ENCODE measurements at places on chromosomes 11 and 22.

- no peak for DNase-seq
Measured at GRCh38 chr22:42272431-42272999, 2.1 kb upstream of the TCF20 start.

GRCh38 chr11:68911731-68912130 is 8.0 kb downstream of the IGHMBP2 start:
- DNase-seq = no peak

GRCh38 chr22:36197514-36198146 is 4.0 kb downstream of the APOL4 start:
- no peak for DNase-seq

- DNase-seq = no peak
Measured at GRCh38 chr22:48739348-48740085, 1088.2 kb downstream of the BRD1 start.

- no peak for DNase-seq
Measured at GRCh38 chr11:24589064-24589463, 92.2 kb downstream of the LUZP2 start.

- no peak for DNase-seq
Measured at GRCh38 chr22:46547883-46548244, 10.4 kb upstream of the CELSR1 start.

DNA sequence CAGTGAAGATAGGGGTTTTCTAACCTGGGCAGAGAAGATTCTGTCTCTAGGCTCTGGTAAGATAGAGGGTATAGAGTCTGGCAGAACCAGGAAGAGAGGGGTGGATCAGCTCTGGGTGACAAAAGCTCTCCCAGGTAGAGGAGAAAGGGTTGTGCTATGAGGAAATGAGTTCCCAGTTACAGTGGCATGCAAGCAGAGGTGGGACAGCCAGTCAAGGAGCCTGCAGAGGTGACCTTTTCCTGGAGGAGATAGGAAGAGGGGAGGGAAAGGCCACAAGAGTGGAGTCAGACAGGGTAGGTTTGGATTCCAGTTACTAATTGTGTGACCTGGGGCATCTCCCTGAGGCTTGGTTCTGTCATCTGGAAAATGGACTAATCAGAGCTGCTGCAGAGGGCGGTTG is 3.4 kb upstream of the CAPN5 start:
- no peak for DNase-seq

GRCh38 chr11:13889552-13890249 is 72.8 kb upstream of the SPON1 start:
- DNase-seq = no peak

DNA sequence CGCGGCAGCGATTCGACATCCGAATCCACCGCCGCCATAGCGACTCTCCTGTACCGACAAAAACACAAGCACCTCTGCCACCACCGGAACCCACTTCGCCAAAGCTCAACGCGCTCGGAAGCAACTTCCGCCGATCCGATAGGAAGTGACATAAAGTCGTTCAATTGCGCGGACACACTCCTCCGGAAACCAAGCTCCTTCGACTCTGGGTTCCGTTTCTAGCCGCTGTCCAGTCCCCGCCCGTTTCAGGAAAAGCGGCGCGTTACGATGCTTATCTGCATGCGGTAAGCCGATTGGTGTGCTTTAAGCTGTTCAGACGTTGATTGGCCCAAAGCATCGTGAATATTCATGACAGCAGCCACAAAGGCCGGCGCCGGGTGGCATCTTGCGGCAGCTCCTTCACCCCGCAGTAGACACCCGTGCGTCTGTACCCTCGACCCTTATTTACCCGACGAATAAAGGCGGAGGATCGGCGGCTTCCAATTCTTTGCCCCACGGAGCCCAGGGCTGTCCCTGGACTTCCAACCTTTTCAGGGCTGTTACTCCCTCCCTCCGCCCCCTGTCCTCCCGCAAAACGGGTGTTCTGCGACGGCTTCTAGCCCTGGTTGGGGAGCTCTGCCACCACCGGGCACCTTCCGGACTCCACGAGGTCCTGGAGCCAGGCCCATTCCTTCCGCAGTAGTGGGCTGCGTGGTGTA is at the start of gene TUT1:
TSS of gene TUT1 (minus strand) at position 76 of the 698 bp plus-strand sequence. CDS start at position 38, 38 bp downstream.
- peak; percentile 84 for DNase-seq

- no peak for DNase-seq
Measured at GRCh38 chr11:12189543-12190235, 79.3 kb downstream of the MICAL2 start.

- DNase-seq = no peak
Measured at GRCh38 chr22:39703928-39704639, 133.5 kb downstream of the CACNA1I start.

GRCh38 chr11:83424376-83425136 is 138.4 kb upstream of the CCDC90B start:
- no peak for DNase-seq

DNA sequence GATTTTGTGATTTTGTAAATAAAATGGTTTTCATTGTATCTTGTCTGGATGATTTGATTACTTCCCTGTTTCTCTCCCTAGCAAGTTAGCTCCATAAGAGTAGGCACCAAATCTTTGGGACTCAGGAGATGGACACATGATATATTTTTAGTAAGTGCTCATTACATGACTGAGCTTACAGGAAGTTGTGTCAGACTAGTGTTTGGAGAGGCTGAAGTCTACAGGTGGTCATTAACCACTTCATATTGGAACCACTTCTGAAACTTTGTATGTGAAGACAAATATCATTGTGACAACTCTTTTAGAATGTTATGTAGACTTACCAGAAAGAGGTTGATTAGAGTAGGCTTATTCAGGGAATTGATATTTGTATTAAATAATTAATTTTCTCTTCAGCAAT is 19.1 kb downstream of the ARHGAP42 start:
- DNase-seq = no peak

- DNase-seq = no peak
Measured at GRCh38 chr22:33242078-33242477, 183.9 kb upstream of the SYN3 start.

GRCh38 chr11:70568035-70568813 is 169.9 kb downstream of the CTTN start:
- no peak for DNase-seq

- DNase-seq = no peak
Measured at GRCh38 chr22:33111491-33111890, 53.3 kb upstream of the SYN3 start.

DNA sequence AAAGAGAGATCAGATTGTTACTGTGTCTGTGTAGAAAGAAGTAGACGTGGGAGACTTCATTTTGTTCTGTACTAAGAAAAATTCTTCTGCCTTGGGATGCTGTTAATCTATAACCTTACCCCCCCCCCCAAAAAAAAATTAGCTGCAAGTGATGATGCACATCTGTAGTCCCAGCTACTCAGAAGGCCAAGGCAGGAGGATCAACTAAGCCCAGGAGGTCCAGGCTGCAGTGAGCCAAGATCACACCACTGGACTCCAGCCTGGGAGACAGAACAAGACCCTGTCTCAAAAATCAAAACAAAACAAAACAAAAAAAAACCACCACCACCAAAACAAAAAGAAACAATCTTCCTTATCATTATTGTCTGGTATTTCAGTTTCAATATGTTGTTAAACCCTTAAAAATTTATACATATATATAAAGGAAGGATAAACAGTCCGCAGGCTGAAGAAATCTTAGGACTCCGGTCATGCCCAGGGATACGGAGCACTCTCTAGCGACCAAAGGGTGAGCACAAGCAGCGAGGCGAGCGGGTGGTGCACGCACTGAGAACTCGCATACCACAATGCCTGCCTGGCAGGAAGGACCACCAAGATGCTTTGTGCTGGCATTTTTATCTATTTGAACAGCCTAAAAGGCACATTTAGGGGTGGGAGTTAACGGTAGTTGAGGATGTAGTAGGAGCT is 6.4 kb downstream of the POLDIP3 start:
- DNase-seq = no peak

GRCh38 chr22:32478994-32479393 is 4.4 kb downstream of the FBXO7 start:
- DNase-seq = no peak

- DNase-seq = no peak
Measured at GRCh38 chr11:56808326-56808725, 59.8 kb upstream of the OR9G4 start.

- no peak for DNase-seq
Measured at GRCh38 chr11:106493751-106494150, 416.3 kb downstream of the AASDHPPT start.

GRCh38 chr22:36617694-36618522 is 85.6 kb downstream of the CACNG2 start:
- DNase-seq = no peak

DNA sequence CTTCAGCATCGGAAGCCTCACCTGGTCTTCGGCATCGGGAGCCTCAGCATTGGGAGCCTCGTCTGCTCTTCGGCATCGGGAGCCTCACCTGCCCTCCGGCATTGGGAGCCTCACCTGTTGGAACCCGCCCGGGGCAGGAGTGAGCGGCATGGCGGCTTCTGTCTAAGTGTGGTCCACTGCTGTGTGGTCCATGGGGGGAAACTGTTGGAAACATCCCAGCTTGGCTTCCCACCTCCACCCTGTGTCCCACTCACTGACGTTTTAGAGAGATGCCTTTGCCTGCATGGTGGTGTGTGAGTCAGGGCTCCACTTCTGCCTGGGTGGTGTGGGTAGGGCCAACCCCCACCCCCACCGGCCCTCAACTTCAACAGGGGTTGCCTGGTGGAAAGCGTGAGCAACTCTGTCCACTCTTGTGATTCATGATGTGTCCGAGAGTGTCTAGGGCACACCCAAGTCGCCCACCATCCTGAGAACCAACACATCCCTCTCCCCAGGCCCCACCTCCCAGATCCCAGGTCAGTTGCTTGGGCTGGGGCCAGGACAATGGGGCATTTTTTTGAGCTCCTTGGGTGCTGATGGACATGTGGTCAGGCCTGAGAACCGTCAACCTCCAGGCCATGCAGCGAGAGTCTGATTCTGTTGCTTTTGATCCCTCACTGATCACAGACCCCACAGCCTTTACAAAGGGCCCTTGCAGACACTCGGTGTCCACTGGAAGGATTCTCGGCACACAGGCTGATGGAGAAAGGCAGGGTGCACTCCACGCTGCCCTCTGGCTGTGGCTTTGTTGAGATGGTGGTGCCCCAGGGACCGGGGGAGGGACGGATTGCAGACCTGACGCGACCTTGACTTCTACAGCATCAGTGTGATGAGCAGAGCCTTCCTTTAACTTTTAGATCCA is 406.7 kb downstream of the TBC1D22A start:
- DNase-seq = no peak

DNA sequence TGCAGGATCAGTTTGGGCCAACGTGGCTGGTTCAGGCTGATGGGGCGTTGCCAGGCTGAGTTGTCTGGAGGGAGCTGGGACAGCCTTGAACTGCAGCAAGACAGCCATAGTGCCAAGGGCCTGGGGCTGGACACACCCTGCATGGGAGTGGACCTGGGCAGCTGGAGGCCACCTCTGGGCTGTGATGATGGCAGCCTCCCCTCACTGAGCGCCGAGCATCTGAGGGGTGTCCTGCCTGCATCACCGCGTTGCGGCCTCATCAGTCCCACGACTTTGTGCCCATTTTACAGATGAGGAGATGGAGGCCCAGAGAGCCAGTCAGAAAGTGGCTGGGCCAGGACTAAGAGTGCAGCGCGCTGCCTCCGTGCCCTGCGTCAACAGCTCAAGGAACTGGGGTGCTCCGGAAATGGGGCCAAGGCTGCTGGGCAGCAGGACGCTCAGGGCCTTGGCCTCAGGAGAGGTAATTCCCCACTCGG is 590 bp upstream of the TSPO start:
- DNase-seq = no peak

- DNase-seq = no peak
Measured at GRCh38 chr11:118074785-118075184, 2.1 kb upstream of the TMPRSS4 start.

DNA sequence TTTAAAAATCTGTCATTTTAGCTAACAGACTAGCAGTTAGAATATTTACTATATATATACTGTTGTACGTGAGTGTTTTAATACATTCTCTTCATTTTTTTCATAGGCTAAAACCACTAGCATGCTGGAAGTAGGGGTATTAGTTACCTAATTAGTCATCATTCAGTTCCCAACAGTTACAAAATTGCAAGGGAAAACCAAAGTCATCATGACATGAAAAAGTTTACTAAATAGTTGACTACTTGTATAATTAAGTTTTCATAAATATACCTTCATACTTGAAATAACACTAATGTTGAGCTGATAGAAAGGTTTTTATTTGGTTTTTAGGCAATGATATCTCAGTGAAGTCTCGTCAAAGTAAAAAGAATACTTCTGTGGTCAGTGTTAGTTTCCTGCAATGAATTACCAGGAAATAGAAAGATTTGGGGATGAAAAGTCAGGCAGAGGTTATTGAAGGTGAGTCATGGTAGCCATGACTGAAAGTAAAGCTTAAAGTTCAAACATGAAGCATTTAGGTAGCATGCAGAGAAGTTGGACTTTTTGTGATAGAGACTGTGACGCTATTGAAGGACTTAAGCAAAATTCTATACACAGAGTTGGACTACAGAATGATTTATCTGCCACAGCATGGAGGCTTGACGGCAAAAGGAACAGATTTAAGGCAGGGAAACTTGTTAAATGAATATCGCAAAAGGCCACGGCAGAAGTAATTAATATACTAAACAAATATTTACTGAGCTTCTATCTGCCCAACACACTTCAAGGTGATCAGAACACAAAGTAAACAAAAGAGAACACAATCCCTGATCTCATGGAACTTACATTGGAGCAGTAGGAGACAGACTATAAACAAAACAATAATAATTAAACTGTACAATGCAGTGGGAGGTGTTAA is 828.1 kb upstream of the FAT3 start:
- DNase-seq = no peak

DNA sequence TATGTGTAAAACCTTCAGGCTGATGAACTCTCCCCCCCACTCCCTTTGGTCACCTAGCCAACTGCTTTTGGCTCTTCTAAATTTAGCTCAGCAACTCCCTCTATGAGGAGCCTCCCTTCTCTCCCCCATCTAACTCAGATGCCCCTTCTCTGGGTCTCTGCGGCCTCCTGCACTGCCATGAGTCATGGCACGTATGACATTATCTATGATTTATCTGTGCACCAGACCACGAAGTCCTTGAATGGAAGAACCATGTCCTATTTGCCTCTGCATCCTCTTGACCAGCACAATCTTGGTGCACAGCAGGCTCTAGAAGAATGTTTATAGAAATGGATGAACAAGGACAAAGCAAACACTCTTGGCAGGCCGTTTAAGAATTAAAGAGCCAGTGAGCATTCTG is 46.0 kb downstream of the RPL27A start:
- DNase-seq = no peak

GRCh38 chr22:24822471-24822870 is 16.5 kb downstream of the SGSM1 start:
- DNase-seq = no peak

GRCh38 chr11:86052693-86053641 is 15.9 kb downstream of the PICALM start:
- DNase-seq = no peak

GRCh38 chr11:120129570-120129969 is 8.3 kb downstream of the TRIM29 start:
- DNase-seq = no peak

- DNase-seq = no peak
Measured at GRCh38 chr22:48433647-48434046, 1394.0 kb downstream of the BRD1 start.

GRCh38 chr11:106917973-106918372 is 100.3 kb downstream of the GUCY1A2 start:
- no peak for DNase-seq

DNA sequence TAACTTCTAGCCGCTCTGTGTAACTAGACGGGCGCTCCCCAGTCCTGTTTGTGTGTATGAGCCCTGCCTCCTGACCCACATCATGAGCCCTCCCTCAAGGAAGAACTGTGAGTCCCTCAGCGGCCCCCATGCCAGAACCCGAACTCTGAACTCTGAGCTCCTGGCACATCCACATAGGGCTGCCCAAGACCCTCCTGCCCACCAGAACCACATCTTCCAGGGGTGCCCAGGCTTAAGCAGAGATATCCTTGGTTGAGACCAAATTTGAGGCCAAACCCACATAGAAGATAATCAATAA is 3.0 kb downstream of the TRIM29 start:
- no peak for DNase-seq

All from stimulated activated CD4-positive, alpha-beta T cell treated with anti-CD3 and anti-CD28 coated beads, Interleukin-1b, Interleukin-23, amount 100 ng/mL, for 4 hours (primary cell).